ENCODE measurements at places on chromosomes 5 and 9. TPM values are rescaled to one million over a fixed set of nuclear protein-coding genes. Genes with fewer than 3 reads are reported as not detected.

DNA sequence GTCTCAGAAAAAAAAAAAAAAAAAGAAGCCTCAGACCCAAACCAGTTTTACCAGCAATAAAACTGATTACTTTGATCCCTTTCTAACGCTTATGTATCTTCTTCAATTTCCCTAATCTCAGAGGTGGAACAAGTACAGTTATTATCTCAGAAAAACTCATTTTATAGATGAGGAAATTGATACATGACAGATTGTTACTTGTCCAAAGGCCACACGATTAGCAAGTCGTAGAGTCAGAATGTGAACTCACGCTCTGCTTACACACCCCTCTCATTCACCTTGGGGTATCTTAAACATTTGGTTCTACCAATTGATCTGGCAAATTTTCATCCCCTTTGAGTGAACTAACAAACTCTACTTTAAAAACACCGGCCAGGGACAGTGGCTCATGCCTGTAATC lies 110.2 kb downstream of the SUSD1 start:
- no peak for DNase-seq

- DNase-seq, result no peak
These were observed 21.5 kb downstream of the CCDC187 start for GRCh38 chr9:136282272-136282861.

GRCh38 chr9:22049411-22049810 lies 40.3 kb upstream of the CDKN2B start:
- DNase-seq, result no peak

- no peak for DNase-seq
These were observed 42.8 kb downstream of the SHB start for GRCh38 chr9:38026021-38026809.

- no peak for DNase-seq
These were observed 649.9 kb downstream of the IRX1 start for GRCh38 chr5:4245511-4245910.

- DNase-seq, result no peak
These were observed 29.6 kb upstream of the TAF1L start for GRCh38 chr9:32665101-32665500.

DNA sequence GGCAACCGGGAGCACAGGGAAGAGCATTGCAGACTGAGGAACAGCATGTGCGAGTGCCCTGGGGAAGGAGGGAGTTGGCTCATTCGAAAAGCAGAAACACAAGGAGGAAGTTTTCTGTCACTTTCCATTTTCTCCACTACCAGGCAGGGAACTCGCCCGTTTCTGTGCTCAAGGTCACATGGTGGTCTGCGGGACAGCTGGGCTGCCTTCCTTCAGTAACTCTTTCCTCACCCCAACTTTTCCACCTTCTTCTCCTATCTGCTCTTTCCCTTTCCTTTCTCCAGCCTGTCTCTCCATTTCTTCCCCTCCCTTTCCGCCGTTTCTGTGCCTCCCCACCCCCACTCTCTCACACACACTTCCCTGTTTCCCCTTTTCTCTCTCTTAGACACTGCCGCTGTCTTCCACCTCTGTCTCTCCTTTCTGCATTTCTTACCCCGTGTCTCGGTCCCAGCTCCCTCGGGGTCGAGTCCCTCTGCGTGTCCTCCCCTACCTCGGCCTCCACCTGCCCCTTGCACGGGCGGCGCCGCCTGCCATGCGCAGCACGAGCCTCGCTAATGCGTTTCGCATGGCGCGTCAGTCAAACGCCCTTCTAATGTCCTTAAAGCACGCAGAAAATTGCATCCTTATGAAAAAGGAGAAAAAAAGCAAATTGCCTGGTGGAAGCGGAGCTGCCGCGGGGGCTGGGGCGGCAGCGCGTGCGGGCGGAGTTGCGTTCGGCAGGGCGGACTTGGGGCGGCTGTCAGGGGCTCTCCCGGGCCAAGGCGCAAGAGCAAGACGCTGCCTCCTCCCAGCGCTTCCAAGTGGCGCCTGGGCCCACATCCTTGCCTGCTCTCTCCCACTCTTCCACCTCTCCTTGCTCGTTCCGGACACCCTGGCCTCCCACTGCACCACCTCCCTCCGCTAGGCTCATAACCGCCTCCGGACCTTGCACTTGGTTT lies 9.5 kb downstream of the BARX1 start:
- no peak for DNase-seq

DNA sequence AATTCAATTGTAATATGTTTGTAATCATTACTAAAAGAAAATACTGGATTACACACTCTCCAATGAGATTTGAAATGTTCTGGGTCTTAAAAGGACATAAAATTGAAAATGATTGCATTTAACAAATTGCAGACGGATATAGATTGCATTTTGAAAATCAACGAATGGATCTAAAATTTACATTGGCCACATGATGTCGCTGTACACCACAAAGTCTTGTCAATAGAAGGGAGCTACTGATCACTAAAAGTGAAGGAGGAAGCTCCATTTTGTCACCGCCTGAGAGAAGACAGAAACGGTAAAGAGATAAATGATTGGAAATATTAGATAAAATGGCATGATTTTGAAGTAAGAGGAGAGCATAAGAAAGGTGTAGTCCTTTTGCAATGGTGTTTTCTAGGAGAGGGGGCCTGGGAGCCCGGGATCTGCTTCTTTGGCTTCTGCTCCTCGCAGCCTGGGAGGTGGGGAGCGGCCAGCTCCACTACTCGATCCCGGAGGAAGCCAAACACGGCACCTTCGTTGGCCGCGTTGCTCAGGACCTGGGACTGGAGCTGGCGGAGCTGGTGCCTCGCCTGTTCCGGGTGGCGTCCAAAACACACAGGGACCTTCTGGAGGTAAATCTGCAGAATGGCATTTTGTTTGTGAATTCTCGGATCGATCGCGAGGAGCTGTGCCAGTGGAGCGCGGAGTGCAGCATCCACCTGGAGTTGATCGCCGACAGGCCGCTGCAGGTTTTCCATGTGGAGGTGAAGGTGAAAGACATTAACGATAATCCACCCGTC lies at the start of gene PCDHA1:
Gene PCDHA1, plus strand, starts transcription at position 236 of the 782 bp plus-strand sequence.
- peak; percentile 29 for DNase-seq

- no peak for DNase-seq
These were observed 170.1 kb downstream of the GOLPH3 start for GRCh38 chr5:32003981-32004380.

GRCh38 chr5:178113141-178113787 lies at the start of gene N4BP3:
Gene N4BP3 (plus strand): TSS chr5:178113532. CDS start chr5:178119584, 6,052 bp downstream.
- peak; percentile 74 for DNase-seq

DNA sequence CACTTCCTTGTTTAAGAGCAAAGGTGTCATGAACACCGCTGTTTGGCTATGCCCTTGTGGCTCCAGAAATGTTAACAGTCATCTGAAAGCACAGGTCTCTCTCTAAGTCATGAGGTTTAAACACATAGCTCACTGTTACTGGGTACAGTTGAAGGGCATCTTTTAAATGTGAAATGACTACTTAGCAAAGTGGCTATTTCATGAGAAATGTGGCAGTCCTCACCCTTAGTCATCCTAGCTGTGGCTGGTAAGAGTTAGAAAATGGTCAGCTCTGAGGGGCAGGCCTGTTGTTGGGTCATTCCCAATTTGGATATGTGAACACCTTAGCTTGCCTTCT lies 24.2 kb upstream of the TMEM171 start:
- no peak for DNase-seq

GRCh38 chr9:124392254-124392870 lies 22.9 kb downstream of the PSMB7 start:
- peak; percentile 66 for DNase-seq

DNA sequence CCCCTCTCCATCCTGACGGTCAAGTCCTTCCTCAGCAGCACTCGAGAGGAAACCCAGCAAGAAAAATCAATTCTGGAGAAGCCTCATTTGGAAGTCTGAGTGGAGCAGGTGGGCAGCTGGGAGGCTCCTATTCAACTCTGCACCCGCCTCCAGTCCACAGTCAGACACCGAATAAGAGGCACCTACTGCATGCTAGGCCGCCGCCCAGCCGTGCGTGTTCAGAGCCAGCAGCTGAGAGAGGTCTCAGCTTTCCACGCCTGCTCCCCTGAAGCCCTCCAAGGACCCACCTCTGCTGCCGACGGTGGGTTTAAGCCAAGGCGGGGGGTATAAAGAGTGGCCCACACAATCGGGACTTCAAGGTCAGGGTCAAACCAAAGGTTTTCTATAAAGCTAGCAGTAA lies 41.9 kb downstream of the VAV2 start:
- peak; percentile 38 for DNase-seq

DNA sequence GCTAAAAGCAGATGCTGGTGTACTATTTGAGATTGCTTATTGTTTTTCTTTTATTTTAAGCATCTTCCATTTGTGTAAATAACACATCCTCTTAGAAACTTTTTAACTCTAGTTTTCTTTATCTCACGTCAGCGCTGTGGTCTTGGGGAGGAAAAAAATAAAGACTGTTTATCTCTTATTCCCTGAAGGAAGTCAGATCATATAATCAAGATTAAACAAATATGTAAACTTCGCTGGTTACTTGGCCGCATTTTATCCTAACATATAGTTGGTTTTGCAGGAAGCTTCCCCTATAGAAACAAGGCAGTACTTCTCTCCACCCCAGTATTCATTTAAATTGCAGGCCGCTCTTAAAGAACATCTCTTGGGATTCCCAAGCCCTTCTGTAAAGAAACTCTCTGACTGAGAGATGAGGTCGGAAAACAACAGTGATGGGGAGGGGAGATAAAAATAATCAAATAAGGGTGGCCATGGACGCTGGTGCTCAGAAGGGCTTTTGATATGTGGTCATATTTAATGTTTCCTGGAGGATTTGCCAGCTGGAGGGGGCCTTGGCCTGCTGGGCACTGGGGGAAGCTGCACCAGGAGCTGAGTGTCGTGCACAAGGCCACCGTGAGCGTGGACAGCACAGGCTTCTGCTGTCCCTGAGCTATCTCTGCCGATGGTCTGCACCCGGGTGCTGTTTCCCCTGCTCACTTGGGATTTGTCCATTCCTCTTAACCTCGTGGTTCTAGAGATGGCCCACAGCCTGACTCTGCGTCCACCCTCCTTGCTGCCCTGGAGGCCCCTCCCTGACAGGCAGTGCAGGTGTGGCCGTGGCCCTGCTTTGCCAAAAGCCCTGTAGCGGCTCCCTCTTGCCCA lies 23.8 kb downstream of the NEURL1B start:
- DNase-seq, result no peak

GRCh38 chr5:21802869-21803490 lies 1050.2 kb downstream of the CDH12 start:
- no peak for DNase-seq

DNA sequence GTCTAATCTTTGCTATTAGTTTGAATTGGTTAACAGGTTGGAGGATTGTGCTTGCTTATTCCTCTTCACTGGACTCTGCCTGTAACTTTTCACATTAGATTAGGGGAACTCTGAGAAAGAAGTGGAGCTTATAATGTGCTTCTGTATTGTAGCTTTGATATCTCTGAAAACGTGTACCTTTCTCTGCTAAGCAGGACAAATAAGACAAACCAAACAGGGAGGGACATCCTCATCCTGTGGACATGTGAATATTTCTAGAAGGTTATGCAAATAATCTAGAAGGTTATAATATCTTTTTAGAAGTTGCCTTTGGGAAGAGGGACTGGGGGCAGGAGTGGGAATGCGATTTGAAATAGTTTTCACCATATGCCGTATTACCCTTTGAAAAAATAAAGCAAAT lies 11.7 kb downstream of the IQGAP2 start:
- DNase-seq, result no peak

- DNase-seq, result no peak
These were observed 309.2 kb downstream of the CTNND2 start for GRCh38 chr5:11595045-11595444.

GRCh38 chr9:115615821-115616665 lies 498.1 kb upstream of the TNC start:
- no peak for DNase-seq

The TMEFF1 gene
- 0.80 TPM for total RNA-seq

The ESM1 gene
- total RNA-seq, result 0.68 TPM

The CYSRT1 gene
- total RNA-seq, result 0.59 TPM

The WHRN gene
- total RNA-seq, result 6.2 TPM

The MRPL22 gene
- 31.2 TPM for total RNA-seq

The ACOT12 gene
- total RNA-seq, result not detected
